ENCODE measurements at places on chromosomes 2 and 18.

DNA sequence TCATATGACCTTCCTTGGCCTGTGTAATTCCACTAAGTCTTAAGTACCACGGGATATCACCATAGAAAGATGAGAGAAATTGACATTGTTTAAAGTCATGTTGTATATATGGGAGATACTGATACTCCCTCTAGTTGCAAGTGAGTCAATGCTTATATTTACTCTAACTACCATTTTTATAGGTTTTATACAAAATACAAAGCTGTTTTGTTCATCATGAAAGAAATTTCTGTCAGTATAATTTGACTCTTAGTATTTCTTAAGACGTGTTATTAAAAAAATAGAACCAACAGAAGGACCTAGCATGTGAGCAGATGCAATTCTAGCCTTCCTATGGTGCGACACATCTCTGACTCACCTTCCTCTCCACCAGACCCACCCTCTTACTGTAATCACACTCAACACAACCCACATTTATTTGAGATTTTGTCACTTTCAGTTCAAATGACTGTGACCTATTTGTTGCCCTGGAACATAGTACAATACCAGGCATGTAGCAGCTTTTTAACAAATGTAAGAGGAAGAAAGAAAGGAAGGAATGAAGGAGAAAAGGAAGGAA is 453.1 kb downstream of the CMPK2 start:
- DNase-seq: no peak

DNA sequence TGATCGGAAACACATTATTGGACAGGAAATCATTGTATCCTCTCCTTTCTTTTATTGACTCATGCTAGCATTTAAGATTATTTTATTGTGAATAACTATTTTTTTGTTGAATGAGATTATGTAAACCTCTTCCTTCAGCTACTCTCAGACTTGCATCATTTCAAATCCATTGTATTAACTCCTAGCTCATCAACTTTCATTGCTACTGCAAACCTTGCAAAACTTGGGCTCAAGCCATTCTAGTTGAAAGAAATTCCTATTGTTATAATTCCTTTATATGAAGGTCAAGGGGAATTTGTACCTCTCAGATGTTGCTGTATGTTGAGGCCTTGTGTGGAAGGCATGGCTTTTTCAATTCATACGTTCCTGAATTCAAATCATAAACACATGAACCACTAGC is 1764.6 kb downstream of the SUCLG1 start:
- DNase-seq: no peak

GRCh38 chr2:2050446-2050845 is 280.6 kb downstream of the MYT1L start:
- no peak for DNase-seq

GRCh38 chr18:30920351-30920750 is 122.2 kb downstream of the DSC3 start:
- DNase-seq: no peak

GRCh38 chr2:7633566-7634153 is 716.4 kb downstream of the RNF144A start:
- DNase-seq: no peak

GRCh38 chr2:230650585-230651137 is 62.0 kb upstream of the CAB39 start:
- DNase-seq: no peak

DNA sequence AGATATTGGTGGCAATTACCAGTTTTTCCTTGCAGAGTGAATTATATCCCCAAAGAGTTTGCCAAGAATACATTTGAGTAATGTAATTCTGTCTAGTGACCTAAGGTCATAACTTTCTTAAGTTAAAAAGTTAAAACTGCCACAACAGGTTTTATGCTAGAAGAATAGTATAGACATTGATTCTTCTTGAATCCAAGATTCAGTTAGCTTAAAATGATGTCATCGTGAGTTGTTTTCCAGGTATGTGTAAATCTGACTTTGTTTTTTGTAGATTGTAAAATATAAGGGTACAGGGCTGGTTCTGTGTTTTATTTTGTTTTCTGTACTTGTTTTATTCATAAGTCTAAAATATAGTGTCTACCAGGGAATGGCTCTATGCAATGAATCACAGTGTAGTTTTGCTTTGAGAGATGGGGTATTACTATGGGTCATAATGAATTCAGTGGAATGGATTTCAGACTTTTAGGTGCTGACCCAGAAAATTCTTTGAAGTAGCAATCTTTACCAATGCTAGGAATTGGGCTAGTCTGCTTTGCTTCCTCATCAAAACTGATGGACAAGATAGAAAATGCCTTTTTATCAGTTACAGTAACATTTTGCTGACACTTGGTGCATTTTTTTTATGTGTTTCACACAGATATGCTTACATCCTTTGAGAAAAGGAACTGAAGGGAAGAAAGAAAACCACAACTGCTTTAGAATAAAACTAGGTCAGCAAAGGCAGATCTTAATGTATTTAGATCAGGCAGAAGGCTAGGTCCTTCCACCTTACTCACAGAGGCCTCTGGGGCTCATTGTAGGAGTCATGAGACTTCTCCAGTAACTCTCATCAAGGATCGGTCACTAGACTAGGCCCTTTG is 20.8 kb upstream of the MGAT5 start:
- DNase-seq: no peak

DNA sequence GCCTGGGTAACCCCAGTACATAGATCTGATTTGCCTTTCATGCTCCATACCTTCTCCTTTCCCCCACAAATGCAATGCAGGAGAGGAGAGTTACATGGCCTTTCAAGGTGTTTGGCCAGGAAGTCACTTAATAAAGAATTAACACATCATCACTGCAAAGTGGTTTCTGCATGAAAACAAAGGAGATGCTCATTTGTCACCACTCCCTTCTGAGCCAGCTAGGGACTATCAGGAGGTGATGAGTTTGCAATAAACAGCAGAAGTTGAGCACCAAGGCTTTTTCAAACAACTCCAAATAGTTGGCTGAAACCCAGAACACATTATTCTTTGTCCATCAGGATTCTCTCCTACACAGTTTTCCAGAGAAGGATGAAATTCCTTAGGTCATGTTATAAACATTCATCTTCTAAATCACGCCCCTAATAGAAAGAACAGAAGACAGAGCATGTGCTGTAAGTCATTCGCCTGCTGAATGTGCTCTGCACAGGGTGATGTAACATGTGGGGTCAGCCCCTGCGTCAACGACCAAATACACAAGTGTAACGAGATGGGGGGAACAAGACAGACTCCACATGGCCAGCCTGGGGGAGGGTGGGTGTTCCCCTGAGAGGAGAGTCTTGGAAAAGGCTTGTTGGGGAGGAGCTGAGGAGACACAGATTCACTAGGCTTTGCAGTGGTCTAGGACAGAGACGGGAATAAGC is 87.3 kb upstream of the RMDN2 start:
- DNase-seq: no peak

DNA sequence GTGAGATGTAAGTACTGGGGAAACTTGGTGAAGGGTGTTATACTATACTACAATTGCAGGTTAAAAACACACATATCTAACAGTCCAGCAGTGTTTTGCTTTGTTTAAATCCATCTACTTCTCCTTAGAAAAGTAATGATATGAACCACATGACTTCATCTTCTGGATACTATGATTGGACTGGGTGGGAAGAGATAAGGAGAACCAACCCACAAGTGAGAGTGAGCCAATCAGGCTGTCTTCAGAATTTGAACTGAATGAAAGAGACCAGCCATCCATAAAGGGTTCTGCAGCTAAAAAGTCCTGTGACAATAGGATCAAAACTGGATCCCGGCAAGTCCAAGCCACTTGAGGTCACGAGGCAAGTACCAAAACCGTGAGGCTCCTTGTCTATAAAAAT is 46.6 kb downstream of the KANSL3 start:
- DNase-seq: no peak

GRCh38 chr2:45988879-45989278 is 308.3 kb upstream of the EPAS1 start:
- DNase-seq: no peak

- no peak for DNase-seq
Observed at GRCh38 chr2:71306762-71307161, 24.8 kb upstream of the ZNF638 start.

GRCh38 chr18:62897153-62897552 is 181.8 kb downstream of the PHLPP1 start:
- no peak for DNase-seq

Measured in stimulated activated CD4-positive, alpha-beta T cell treated with anti-CD3 and anti-CD28 coated beads, TNF-alpha, amount 100 ng/mL, for 24 hours (primary cell).